Breast epithelium (tissue), 4 donors: ENCODE measurements at places on chromosomes 5 and 9.

GRCh38 chr5:100762108-100762507 lies 141.0 kb downstream of the ST8SIA4 start:
- no peak for DNase-seq

GRCh38 chr9:134618163-134618832 lies 23.3 kb upstream of the COL5A1 start:
- peak; percentile 48 for DNase-seq

- DNase-seq = no peak
Measured at GRCh38 chr5:4413996-4414395, 726.1 kb upstream of the ADAMTS16 start.

DNA sequence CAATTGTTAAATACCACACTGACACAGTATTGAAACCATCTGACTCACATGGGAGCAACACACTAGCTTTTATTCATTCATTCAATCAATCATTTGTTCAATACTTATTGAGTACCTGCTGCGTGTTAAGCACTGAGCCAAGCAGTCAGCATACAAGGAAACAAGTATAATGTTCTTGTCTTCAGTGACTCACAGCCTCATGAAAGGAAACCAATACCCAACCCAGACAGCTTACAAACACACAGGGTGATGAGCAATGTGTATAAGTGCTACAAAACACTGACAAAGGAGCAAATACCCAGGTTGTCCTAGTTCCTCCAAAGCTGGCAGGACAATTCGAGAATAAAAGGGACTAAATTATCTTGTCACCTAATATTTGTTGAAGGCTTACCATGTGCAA lies 67.6 kb upstream of the RASEF start:
- no peak for DNase-seq

GRCh38 chr5:175746851-175747250 lies 89.0 kb downstream of the HRH2 start:
- DNase-seq = no peak

GRCh38 chr5:65157906-65158603 lies 323.7 kb downstream of the ADAMTS6 start:
- DNase-seq = no peak

GRCh38 chr9:20532584-20532983 lies 89.7 kb downstream of the MLLT3 start:
- no peak for DNase-seq

- no peak for DNase-seq
Measured at GRCh38 chr5:142310803-142311202, 14.0 kb downstream of the SPRY4 start.
